Germinal center (tissue), 1 donor: ENCODE measurements at places on chromosomes 12 and 14.
A peak's percentile ranks its signal among the peaks of the same experiment; 100 is the strongest.

DNA sequence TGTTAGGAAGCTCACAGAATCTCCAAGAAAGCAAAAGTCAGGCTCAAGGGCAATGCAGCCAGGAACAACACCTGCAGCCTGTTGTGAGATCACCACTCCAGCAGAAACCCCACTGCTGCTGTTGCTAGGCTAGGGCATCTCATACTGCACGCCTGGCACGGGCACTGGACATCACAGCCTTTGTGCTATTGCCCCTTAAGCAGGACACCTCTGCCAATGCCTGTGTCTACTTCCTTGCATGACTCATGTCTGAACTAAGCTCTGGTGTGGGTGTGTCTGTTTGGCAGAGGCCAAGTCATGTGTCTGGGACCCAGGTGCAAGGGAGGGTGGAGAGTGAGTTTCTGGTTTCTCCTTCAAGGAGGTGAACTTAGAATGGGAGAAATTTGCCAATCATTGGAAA lies 10.0 kb upstream of the DDX47 start:
- DNase-seq, result no peak

- DNase-seq, result no peak
Observed at GRCh38 chr14:91402348-91402747, 15.3 kb downstream of the CCDC88C start.

- peak; percentile 76 for DNase-seq
Observed at GRCh38 chr12:110776410-110776809, 33.7 kb upstream of the PPP1CC start.

DNA sequence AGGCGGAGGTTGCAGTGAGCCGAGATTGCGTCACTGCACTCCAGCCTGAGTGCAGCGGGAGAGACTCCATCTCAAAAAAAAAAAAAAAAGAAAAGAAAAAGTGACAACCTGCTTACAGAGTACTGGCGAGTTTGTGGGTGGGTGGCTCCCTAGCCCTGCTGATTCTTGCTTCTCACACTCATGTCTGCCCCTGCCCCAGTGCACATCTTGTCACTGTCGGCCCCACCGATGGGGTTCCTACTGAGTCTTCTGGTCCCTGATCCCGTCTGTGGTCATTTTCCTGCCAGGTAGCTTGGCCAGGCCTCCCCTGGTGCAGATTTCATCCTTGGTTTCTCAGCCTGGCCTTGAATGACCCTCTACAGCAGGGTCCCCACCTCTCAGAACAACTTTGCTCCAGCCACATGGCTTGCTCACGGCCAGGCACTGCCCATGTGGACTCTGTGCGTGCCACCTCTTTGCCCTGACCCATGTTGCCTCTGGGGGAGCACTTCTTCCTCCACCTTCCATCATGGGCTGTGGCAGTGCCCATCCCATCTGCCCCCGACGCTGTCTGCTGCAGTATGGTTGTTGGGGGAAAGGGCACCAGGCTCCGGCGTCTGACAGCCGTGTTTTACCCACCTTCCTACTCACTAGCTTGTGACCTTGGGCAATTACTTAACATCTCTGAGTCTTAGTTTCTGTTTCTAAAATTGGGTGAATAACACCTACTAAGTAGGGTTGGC lies 2.1 kb upstream of the PTPN6 start:
- DNase-seq, result no peak

- DNase-seq, result no peak
Observed at GRCh38 chr12:69986114-69986513, 161.1 kb downstream of the MYRFL start.

DNA sequence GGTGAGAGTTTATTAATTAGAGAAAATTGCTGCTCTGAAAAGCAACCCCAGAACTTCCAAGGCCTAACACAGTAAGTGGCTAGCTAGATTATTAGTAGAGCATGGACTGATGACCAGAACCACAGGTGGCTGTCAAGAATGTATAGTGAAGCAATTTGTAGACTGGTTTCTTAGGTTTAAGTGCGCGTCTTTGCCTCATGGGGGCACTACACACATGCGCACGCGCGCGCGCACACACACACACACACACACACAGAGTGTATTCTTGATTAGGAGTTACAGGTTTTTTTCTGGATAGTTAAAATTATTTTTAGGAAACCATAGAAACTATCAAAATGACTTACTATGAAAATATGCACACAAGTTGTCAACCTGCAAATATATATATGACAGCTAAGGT lies 66.5 kb downstream of the BHLHE41 start:
- no peak for DNase-seq

- no peak for DNase-seq
Observed at GRCh38 chr12:115294453-115295133, 610.6 kb upstream of the TBX3 start.

- DNase-seq, result no peak
Observed at GRCh38 chr12:109885616-109886015, 5.3 kb upstream of the GLTP start.

- no peak for DNase-seq
Observed at GRCh38 chr12:32457251-32458025, 58.1 kb downstream of the FGD4 start.

DNA sequence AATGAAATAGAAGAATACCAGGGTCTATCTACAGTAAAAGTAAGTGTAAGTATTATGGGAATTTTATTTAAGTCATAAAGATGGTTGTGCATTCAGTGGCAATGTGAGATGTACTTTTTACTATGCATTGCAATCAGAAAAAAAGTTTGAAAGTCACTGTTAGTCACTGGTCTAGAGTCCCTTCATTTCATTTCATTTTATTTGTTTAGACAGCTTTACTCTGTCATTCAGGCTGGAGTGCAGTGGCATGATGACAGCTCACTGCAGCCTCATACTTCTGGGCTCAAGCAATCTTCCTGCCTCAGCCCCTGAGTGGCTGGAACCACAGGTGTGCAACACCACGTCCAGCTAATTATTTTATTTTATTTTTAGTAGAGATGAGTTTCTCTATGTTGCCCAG lies 42.6 kb downstream of the TGFB3 start:
- no peak for DNase-seq

- no peak for DNase-seq
Observed at GRCh38 chr14:105220699-105221597, 27.4 kb upstream of the BTBD6 start.

- DNase-seq, result no peak
Observed at GRCh38 chr12:122459211-122459610, 36.7 kb upstream of the CLIP1 start.

DNA sequence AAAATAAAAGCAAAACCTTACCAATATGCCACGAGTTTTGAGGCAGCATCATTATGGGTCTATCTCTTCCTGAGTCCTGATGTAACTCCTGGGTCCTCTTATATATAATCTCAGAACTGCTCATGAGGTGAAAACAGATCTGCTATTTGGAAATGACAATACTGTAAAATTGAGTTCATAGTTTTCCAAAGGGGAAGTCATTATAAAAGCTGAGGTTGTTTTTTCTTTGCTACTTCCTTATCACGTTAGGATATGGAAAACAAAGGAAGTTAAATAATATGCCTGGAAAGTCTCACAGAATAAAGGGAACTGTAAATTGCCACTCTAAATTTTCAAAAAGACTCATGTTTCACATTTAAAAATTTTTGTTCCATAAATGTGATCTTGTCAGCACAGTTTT lies at the start of gene CD163L1:
TSS of gene CD163L1 (minus strand) at position 78 of the 400 bp plus-strand sequence. CDS start at position 52, 26 bp downstream.
- DNase-seq, result no peak

- DNase-seq, result no peak
Observed at GRCh38 chr14:80973931-80974641, 18.7 kb downstream of the TSHR start.

DNA sequence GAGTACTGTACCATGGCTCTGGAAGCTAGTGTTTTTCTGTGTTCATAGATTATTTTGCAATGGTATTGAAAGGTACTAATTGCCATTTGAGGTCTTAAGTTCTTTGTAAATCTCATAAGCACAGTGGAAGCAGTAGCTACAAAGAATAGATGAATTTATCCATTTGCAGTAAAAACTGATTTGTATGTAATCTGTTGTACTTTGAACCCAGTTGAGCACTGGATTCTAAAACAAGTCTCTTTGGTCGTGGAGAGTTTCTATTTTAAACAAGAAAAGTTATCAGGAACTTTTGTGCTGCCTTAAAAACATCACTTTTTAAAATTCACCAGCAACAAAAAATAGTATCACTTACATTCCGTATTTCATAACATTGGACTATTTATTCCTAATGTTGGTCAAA lies 4.1 kb downstream of the RAP1B start:
- no peak for DNase-seq

GRCh38 chr12:109731231-109731731 lies 17.7 kb downstream of the FAM222A start:
- no peak for DNase-seq

DNA sequence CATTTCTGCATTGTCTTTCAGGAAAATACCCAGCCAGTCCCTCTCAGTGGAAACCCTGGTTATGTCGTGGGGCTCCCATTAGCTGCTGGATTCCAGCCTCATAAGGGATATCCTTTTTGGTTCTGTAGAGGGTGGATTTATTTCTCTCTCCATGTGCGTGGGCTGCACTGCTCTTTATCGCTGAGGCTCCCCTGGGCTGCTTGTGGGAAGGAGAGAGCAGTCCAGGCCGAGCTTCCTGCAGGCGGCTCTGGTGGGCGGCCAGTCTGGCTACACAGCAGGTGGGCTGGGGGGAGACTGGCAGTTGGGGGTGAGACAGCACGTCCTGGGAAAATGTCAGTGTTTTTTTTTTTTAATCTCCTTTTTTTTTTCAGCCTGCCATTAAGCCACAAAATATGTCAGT lies 27.6 kb downstream of the TCTN1 start:
- DNase-seq, result no peak

GRCh38 chr12:14664434-14665023 lies 31.9 kb downstream of the GUCY2C start:
- peak; percentile 50 for DNase-seq

DNA sequence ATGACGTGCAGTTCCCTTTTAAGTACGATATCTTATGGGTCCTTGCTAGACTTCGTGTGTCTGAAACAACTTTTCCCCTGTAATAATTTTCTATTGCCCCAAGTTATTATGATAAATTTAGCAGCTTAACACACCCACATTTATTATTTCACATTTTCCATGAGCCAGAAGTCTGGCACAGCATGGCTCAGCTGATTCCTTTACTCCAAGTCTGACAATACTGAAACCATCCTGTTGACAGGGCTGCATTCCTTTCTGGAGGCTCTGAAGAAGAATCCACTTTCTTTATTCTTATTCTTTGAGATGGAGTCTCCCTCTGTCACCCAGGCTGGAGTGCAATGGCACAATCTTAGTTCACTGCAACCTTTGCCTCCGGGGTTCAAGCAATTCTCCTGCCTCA lies 80.9 kb downstream of the DENND5B start:
- DNase-seq, result no peak

GRCh38 chr12:22687361-22688076 lies 62.5 kb downstream of the ETNK1 start:
- no peak for DNase-seq

GRCh38 chr12:67446716-67447115 lies 177.6 kb downstream of the CAND1 start:
- DNase-seq, result no peak

DNA sequence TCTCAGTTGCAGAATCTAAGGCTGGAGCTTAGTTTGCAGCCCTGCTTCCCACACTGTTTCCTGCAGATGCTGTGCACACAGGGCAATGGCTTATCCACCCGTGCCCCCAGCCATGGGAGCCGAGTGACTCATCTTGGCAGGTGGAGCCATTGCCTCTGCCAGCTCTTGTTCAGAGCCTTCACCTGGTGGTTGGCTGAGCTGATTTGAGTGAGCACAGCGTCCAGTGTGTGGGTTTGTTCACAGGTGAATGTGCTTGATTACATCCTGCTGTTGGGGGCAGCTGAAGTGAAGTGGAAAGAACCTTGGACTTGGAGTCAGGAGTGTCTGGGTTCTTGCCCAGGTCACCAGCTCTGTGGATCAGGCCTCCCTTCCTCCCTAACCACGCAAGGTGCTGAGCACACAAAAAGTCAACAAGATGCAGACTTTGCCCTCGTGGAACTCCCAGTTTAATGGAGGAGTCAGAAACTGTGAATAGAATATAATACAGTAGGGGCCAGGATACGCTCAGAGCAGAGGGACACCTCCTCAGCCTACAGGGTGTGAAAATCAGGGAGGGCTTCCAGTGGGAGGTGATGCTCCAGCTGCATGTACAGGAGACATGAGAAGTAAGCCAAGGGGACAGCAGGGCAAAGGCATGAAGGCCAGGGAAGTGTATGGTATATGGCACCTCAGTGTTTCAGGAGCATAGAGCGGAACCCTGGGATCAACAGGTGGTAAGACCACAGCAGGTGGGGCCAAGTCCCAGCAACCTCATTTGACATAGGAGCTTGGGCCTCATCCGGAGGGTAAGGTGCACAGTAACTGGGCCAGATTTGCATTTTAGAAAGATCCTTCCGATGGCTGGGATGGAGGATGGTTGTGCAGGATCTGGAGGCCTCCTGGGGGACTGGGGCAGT lies 22.8 kb downstream of the JDP2 start:
- no peak for DNase-seq

- DNase-seq, result no peak
Observed at GRCh38 chr14:68223631-68224030, 404.1 kb downstream of the RAD51B start.

- DNase-seq, result no peak
Observed at GRCh38 chr12:72476301-72476700, 204.1 kb downstream of the TRHDE start.

DNA sequence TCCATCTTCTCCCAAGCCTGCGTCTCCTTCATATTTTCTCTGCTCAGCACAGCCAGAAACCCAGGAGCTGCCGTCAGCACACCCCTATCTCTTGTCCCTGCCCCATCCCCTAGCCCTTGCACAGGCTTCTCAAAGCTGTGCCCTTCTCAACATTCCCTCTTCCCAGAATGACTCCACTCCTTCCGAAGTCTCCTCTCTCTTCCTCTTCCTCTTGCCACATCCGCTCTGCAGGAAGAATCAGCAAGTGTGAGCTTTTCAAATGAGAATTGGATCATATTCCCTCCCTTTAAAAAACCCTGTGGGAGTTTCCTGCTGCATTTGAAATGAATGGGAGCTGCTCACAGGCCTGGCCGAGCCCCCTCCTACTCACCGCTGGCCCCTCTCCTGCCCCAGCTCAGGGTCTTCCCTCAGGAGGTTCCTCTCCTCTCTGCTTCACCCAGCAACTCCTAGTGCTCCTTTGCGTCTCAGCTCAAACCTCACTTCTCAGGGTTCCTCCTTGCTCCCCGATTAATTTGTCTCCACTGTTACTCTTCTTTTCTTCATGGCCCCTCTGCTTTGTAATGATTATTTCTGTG lies 528.5 kb upstream of the CCDC196 start:
- no peak for DNase-seq

- DNase-seq, result no peak
Observed at GRCh38 chr12:549476-550082, 89.8 kb downstream of the B4GALNT3 start.

DNA sequence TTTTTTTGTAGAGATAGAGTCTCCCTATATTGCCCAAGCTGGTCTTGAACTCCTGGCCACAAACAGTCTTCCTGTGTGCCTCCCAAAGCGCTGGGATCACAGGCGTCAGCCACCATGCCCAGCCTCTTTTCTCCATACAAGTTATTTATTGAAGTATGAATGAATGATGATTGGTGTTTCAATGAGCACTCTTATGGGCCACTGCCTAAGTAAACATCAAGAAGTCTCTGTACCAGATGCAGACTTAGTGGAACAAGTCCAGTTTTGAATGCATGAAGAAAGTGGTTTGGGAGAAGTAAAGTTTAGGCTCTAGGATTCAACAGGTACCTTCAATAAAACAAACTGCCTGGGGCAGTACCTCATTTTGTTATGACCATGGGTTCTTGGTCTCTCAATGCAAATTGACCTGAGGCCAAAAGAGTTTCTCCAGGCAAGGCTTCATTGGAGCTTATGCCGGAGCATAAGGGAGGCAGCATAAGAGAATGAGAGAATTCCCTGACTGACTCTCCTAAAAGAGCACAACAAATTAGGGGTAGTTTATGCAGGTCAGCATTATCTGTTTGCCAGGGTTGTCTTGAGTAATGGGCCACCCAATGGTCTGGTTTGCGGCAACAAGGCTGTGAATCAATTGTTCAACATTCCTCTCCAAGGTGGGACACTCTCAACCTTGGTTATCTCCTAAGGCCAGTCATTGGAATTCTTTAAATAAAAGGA lies 1.1 kb upstream of the GMFB start:
- DNase-seq, result no peak
